Neuronal stem cell (in vitro differentiated cells): ENCODE measurements at places on chromosomes 2 and 18.

- DNase-seq = peak; percentile 27
Observed at GRCh38 chr2:88671786-88672427, 19.6 kb upstream of the RPIA start.

DNA sequence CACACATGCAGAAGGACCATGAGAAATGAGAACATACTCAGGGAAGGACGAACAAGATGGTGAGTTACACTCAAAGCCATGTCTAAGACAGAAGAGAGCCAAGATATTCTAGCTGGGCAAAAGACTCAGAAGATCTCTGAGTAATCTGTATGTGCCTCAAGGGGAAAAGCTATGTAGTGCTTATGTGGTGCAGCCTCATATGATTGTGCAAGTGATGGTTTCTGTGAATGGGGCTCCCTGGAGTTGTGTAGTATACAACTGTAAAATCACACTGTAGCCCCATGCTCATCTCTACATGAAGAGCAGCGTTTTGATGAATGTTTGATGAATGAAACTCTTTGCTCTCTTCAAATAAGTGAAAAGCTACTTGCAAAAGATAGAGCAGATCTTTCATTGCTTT, 57.5 kb downstream of the OSR1 start:
- DNase-seq = no peak

GRCh38 chr2:129483366-129483765, 496.1 kb upstream of the RAB6C start:
- no peak for DNase-seq

DNA sequence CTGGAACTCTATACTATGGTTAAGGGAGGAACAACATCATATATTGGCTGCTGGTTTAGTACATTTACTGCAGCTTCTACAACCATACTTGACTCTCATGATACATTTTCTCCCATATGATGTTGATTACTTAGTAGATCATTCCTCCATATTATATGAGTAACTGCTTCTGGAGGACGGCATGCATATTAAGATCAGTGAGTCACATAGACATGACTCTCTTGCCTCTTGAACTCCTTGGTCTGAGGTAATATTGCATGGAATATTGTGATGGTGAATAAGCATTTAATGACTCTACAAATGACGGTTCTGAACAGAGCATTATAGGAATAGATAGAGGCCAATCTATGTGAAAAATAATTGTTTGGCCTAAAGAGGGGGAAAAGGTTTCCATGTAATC, 418.8 kb upstream of the SPHKAP start:
- DNase-seq = no peak

DNA sequence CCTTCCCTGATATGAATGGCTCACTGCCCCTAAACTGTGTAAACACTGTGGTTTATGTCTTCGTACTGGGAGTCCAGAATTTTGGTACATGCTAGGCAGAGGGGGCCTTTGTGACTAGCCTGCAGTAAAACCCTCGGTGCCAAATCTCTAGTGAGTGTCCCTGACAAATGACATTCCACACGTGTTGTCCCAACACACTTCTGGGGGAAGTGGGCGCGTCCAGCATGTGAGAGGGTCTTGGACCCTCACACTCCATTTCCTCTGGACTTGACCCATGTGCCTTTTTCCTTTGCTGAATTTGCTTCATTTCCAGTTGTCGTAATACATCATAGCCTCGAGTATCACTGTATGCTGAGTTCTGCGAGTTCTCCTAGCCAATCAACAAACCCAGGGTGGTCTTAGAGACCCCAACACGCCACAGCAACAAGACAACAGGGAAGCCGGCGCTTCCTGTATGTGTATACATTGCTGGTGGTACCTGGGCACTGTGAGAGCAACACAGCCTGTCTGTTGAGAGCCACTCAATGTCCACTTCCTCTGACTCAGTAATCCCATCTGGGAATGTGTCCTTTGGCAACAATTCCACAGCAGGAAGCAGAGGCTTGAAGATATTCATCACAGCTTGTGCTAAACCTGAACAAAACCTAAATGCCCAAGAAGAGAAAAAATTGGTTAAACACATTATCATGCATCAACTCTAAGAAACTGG, 26.9 kb upstream of the SLC66A3 start:
- DNase-seq = no peak

GRCh38 chr2:204971206-204971907, 426.1 kb downstream of the PARD3B start:
- DNase-seq = no peak

DNA sequence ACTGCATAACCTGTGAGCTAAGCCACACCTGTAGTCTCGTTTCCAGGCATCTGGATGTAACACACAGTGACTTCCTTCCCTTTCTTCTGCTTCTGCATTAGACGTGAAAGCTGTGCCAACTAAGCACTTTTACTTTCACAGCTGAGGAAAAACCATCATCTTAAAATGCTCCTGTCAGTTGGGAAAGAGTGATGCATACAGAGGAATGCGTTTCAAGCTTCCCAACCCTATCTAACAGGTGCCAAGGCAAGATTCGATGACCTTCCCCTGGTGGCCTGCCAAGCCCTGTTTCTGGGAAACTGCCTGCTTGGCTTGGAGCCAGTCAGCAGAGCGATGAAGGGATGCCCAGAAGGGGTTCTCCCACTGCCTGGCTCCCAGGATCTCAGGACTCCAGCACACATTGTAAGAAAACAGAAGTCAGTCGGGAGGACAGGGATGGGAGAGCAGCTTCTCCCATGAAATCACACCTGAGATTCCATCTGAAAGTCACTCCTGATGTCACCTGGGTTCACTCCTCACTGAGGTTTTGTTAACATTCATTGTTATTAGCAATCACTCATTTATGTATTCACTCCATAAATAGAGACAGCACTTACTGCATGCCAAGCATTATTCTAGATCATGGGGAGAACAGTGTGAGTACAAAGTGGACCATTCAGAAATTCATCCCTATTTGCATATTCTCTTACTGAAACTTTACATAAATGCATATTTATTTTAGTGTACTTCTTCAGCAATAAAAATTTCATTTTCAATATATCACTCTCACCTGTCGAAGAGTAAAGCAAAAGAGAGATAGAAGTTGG, 64.1 kb downstream of the DTNA start:
- no peak for DNase-seq

DNA sequence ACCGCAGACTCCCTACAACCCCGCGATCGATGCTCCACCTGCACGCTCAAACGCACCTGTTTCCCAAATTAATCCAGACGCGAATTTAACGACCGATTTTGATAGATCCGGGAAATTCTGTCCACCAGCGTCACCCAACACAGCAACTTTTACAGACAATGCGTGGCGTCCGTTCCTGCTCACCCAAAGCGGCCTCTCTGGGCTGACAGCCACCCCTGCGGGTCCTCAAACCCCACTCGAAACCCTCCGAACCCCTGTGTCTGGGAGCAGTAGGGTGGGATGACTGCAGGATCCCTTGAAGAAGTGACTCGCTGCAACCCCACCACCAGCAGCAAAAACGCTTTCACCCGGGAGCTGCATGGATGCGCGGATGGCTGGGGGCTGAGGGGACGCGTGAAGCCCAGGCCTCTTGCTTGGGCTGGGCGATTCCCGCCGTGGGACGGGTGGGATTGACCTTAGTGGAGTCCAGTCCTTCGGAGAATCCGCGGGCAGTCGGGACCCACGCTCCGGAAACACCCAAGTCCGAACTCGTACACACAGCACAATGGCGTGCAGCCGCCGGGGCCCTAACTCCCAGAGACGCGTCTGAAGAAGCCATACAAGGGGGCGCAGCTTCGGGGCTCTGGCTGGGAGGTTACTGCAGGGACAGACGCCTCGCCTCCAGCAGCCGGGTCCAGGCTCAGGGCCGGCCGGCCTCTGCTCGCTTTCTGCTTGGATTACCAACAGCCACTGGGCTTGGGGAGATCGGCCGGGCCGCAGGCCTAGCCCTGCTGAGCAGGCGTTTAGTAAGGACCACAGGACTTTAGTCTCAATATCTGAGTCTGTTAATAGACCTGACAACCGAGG, 31.1 kb upstream of the ATP6V1B1 start:
- no peak for DNase-seq

GRCh38 chr2:54763636-54764291, 40.3 kb downstream of the EML6 start:
- no peak for DNase-seq
